ENCODE measurements at places on chromosomes 2 and 18. TPM values are rescaled to one million over a fixed set of nuclear protein-coding genes. Genes with fewer than 3 reads are reported as not detected.

The DYNAP gene
- total RNA-seq = not detected

The LAMA3 gene
- total RNA-seq = not detected

- H3K4me1 ChIP-seq = peaks cover 18% of the 10 kb centered on the region
- H3K36me3 ChIP-seq = peaks cover 24% of the 10 kb centered on the region
- DNase-seq = no peak
- H3K27ac ChIP-seq = no peak overlapping the region
- H3K27me3 ChIP-seq = no peaks in the 10 kb centered on the region
- H3K4me3 ChIP-seq = no peak overlapping the region
These were observed 33.3 kb downstream of the POLR1A start for GRCh38 chr2:86072271-86072858.

DNA sequence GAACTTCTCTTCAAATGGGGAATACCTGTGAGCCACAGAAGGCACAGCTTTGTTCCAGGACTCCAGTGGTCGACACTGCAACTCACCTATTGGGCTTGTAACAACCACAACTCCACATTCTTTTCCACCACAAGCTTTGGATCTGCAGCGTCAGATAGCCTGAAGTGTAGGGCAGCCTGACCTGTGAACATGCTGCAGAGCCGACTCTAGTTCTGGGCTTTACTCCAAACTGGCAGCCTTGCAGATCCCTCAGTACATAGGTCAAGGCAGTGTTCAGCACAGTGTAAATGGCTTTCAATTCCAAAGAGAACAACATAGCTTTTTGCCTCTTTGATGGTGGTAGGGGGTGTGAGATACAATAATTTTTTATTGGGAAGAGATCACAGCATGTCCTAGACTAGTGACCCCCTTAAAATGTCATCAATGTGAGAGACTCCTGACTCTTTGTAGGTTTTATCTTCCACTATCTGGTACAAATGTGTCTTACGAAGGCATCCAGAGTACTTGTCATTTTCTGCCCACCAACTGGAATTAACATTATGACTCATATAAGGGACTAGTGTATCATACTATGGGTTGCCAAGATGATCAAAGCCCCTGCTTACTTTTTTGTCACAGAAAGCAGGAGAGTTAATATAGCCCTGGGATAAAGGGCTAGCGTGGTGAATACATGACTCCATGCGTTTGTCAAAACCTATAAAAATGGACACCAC is 149.8 kb downstream of the COPS8 start:
- DNase-seq = no peak
- no peak overlapping the region for H3K27ac ChIP-seq
- no peaks in the 10 kb centered on the region for H3K27me3 ChIP-seq
- no peak overlapping the region for H3K4me3 ChIP-seq

DNA sequence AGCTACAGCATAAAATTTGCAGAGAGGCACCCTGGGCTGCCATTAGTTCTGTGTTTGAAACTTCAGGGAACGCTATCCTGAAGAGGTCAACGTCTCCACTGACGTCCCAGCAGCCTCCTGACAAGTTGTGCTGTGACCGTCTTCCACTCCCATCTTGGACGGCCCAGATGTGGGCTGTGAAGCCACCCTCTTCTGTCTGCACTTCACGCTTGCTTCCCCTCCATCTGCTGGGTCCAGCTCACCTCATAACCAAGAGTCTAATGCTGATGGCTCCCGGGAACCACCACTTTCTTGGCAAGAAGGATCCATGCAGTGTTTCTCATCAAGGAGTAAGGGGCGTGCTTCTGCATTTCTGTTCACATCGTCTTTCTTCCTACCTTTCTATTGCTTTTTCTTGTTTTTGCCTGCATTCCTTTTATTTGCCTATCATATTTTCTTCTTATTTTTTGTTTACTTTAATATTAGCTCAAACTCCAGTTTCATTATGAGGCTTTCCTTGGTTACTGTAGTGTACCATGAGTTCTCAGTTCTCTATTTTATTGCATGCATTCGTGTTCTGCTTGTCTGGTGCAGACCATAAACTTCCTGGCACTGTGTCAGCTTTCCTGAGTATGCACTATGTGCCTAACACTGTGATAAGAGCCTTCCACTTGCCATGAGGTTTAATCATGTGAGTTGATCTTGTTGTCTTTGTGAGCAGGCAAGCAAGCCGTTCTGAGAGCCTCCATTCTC is 631.8 kb upstream of the RAB6C start:
- no peak for DNase-seq
- H3K27me3 ChIP-seq = no peaks in the 10 kb centered on the region
- H3K4me3 ChIP-seq = no peak overlapping the region
- H3K27ac ChIP-seq = no peak overlapping the region
- no peaks in the 10 kb centered on the region for H3K4me1 ChIP-seq
- H3K36me3 ChIP-seq = no peaks in the 10 kb centered on the region

The FOXI3 gene
- total RNA-seq = not detected

DNA sequence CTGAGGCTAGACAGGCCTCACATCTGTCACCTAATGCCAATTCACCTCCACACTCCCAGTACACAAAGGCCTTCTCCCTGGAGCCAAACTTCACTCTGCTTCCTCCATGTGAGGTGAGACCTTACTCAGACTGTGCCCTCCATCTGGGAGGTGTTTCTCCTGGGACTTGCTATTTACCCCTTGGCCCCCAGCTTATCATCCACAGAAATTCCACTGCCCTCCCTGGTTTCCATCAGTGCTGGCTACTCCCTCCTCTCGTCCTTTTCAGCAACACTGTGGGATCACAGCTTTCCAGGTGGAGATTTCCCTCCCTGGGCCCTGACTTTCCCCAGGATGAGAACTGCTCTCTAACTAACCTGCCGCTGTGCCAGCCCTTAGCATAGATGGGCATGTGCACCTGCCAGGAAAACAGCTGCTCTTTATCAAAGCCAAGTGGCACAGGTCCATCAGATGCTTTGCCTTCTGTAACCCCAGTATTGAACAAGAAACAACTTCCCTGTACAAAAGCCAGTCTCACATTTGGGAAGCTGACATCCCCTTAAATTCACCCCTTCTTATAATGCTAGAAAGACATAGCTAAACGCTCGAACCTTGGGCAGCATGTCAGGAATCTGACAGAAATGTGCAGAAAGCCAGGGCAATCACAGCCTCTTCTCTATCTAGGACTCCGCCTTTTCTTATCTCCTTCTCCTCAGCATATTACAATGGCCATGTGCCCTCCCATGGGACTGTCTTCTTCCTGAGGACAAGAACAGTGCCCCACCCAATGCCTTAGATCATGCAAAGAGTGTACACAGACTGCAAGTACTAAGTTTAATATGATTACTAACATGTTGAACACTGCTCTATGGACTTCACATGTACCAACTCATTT is 535.5 kb upstream of the ID2 start:
- no peak overlapping the region for H3K27ac ChIP-seq
- no peaks in the 10 kb centered on the region for H3K36me3 ChIP-seq
- no peaks in the 10 kb centered on the region for H3K4me1 ChIP-seq
- H3K27me3 ChIP-seq = no peaks in the 10 kb centered on the region
- no peak overlapping the region for H3K4me3 ChIP-seq

GRCh38 chr2:99488539-99489062 is 1.2 kb downstream of the REV1 start:
- peak overlapping the region; percentile 89 for H3K4me3 ChIP-seq
- no peak for DNase-seq
- no peaks in the 10 kb centered on the region for H3K36me3 ChIP-seq
- peaks cover 38% of the 10 kb centered on the region for H3K4me1 ChIP-seq
- peak overlapping the region; percentile 62 for H3K27ac ChIP-seq

- no peaks in the 10 kb centered on the region for H3K36me3 ChIP-seq
- no peak overlapping the region for H3K27ac ChIP-seq
- no peak for DNase-seq
- H3K4me3 ChIP-seq = no peak overlapping the region
- H3K4me1 ChIP-seq = no peaks in the 10 kb centered on the region
- H3K27me3 ChIP-seq = no peaks in the 10 kb centered on the region
These were observed 4.7 kb upstream of the KCNJ3 start for GRCh38 chr2:154693741-154694340.

GRCh38 chr18:2192562-2192961 is 378.7 kb downstream of the METTL4 start:
- no peaks in the 10 kb centered on the region for H3K4me1 ChIP-seq
- H3K27ac ChIP-seq = no peak overlapping the region
- no peaks in the 10 kb centered on the region for H3K36me3 ChIP-seq
- no peaks in the 10 kb centered on the region for H3K27me3 ChIP-seq
- DNase-seq = no peak
- no peak overlapping the region for H3K4me3 ChIP-seq

- no peak for DNase-seq
- no peak overlapping the region for H3K4me3 ChIP-seq
- H3K36me3 ChIP-seq = no peaks in the 10 kb centered on the region
- no peaks in the 10 kb centered on the region for H3K4me1 ChIP-seq
These were observed 66.2 kb upstream of the PROKR1 start for GRCh38 chr2:68577183-68577582.

GRCh38 chr2:126906781-126907180 is 8.1 kb downstream of the TEX51 start:
- H3K4me3 ChIP-seq = no peak overlapping the region
- H3K27me3 ChIP-seq = peaks cover 4% of the 10 kb centered on the region
- no peaks in the 10 kb centered on the region for H3K36me3 ChIP-seq
- DNase-seq = no peak
- H3K4me1 ChIP-seq = no peaks in the 10 kb centered on the region
- no peak overlapping the region for H3K27ac ChIP-seq

GRCh38 chr18:44857744-44858491 is 177.2 kb downstream of the SETBP1 start:
- H3K36me3 ChIP-seq = no peaks in the 10 kb centered on the region
- H3K4me3 ChIP-seq = no peak overlapping the region
- no peaks in the 10 kb centered on the region for H3K4me1 ChIP-seq
- DNase-seq = no peak
- no peaks in the 10 kb centered on the region for H3K27me3 ChIP-seq
- H3K27ac ChIP-seq = no peak overlapping the region

GRCh38 chr18:48022531-48023329 is 92.3 kb upstream of the SMAD2 start:
- no peaks in the 10 kb centered on the region for H3K36me3 ChIP-seq
- no peaks in the 10 kb centered on the region for H3K27me3 ChIP-seq
- H3K4me1 ChIP-seq = no peaks in the 10 kb centered on the region
- DNase-seq = peak; percentile 16
- H3K27ac ChIP-seq = no peak overlapping the region

GRCh38 chr2:28454016-28454930 is 41.6 kb upstream of the PLB1 start:
- H3K27me3 ChIP-seq = no peaks in the 10 kb centered on the region
- H3K4me1 ChIP-seq = peaks cover 3% of the 10 kb centered on the region
- no peak for DNase-seq
- no peak overlapping the region for H3K27ac ChIP-seq

The LRATD1 gene
- total RNA-seq = not detected

The CASP10 gene
- 6.7 TPM for total RNA-seq

- no peaks in the 10 kb centered on the region for H3K27me3 ChIP-seq
- H3K27ac ChIP-seq = no peak overlapping the region
- DNase-seq = no peak
- H3K4me1 ChIP-seq = no peaks in the 10 kb centered on the region
- H3K36me3 ChIP-seq = no peaks in the 10 kb centered on the region
- H3K4me3 ChIP-seq = no peak overlapping the region
These were observed 164.1 kb downstream of the CCDC85A start for GRCh38 chr2:56347881-56348280.

GRCh38 chr2:217244815-217245214 is 385.0 kb upstream of the TNP1 start:
- H3K4me1 ChIP-seq = no peaks in the 10 kb centered on the region
- no peak overlapping the region for H3K27ac ChIP-seq
- H3K4me3 ChIP-seq = no peak overlapping the region
- DNase-seq = no peak
- no peaks in the 10 kb centered on the region for H3K36me3 ChIP-seq
- no peaks in the 10 kb centered on the region for H3K27me3 ChIP-seq

DNA sequence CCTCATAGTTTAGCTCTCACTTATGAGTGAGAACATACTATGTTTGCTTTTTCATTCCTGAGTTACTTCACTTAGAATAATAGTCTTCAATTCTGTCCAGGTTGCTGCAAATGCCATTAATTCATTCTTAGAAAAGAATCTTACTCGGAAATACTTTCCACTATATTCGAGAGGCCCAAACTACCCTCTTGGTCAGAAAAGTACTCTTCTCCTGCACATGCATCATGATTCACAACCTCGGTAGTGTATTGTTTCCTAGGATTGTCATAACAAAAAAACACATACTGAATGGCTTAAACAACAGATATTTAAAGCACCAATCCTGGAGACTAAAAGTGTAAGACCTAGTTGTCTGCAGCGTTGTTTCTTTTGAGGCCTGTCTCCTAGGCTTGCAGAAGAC is 364.0 kb upstream of the SLC14A2 start:
- no peak overlapping the region for H3K27ac ChIP-seq
- no peaks in the 10 kb centered on the region for H3K36me3 ChIP-seq
- no peak overlapping the region for H3K4me3 ChIP-seq
- H3K4me1 ChIP-seq = no peaks in the 10 kb centered on the region

The CYS1 gene
- total RNA-seq = 0.20 TPM

- H3K4me1 ChIP-seq = no peaks in the 10 kb centered on the region
- no peak for DNase-seq
- no peak overlapping the region for H3K4me3 ChIP-seq
These were observed 144.6 kb upstream of the RMP24 start for GRCh38 chr18:35827903-35828275.

The CCDC74A gene
- 5.0 TPM for total RNA-seq

- no peaks in the 10 kb centered on the region for H3K36me3 ChIP-seq
- no peak overlapping the region for H3K4me3 ChIP-seq
- no peaks in the 10 kb centered on the region for H3K27me3 ChIP-seq
- DNase-seq = no peak
These were observed 39.6 kb downstream of the EMX1 start for GRCh38 chr2:72956936-72957335.
